ENCODE measurements at places on chromosomes 16 and 17.

DNA sequence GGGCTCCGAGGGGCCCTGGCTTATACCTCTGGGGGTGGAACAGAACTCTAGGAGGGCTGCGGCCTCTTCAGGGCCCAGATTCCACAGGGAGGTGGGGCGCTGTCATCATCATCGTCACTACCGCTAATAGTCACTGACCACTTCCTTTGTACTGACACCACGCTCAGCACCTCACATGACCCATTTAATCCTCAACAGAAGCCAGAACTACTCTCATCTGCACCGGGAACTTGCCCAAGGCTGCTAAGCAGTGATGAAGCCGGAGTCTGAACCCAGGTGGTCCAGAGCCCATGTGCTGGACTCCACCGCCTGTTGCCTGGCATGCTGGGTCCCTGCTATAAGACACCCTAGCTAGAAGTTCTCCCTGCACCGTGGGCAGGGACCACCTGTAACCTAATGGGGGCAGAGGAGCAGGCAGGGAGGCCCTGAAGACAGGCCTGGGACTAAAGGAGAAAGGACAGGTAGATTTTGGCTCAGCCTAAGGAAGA, 12.0 kb downstream of the UNC13D start:
- DNase-seq = peak; percentile 18

DNA sequence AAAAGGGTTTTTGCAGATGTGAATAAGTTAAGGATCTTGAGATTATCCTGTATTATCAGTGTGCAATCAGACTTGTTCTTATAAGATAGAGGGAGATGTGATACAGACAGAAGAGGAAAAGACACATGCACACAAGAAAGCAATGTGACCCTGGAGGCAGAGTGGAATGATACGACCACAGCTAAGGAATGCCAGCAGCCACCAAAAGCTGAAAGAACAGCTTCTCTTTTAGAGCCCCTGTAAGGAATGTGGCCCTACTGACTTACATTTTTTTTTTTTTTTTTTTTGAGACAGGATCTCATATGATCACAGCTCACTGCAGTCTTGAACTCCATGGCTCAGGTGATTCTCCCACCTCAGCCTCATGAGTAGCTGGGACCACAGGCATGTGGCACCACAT, 62.3 kb upstream of the CNTNAP4 start:
- no peak for DNase-seq

DNA sequence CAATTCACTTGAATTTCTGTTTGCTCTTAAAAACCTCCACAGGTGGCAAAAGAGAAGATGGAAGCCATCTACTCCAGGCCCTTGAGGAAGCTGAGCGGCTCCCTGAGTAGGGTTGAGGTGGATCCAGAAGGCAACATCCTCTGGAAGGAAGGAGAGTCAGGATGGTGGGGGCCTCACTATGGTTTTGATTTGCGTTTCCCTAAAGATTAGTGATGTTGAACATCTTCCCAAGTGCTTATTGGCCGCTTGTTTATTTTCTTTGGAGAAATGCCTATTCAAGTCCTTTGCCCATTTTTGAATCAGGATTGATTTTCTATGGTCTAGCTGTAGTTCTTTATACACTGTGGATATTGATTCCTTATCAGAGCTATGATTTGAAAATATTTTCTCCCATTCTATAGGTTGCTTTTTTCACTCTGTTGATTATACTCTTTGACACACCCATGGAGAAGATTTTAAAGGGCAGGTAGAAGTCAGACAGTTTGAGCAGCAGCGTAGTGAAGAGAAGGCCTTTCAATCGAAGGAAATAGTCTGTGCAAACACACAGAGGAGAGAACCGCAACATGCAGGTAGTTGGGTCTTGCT, 58.6 kb downstream of the WSB1 start:
- DNase-seq = no peak

- no peak for DNase-seq
These were observed 732.5 kb downstream of the KCNJ2 start for GRCh38 chr17:70901870-70902269.

DNA sequence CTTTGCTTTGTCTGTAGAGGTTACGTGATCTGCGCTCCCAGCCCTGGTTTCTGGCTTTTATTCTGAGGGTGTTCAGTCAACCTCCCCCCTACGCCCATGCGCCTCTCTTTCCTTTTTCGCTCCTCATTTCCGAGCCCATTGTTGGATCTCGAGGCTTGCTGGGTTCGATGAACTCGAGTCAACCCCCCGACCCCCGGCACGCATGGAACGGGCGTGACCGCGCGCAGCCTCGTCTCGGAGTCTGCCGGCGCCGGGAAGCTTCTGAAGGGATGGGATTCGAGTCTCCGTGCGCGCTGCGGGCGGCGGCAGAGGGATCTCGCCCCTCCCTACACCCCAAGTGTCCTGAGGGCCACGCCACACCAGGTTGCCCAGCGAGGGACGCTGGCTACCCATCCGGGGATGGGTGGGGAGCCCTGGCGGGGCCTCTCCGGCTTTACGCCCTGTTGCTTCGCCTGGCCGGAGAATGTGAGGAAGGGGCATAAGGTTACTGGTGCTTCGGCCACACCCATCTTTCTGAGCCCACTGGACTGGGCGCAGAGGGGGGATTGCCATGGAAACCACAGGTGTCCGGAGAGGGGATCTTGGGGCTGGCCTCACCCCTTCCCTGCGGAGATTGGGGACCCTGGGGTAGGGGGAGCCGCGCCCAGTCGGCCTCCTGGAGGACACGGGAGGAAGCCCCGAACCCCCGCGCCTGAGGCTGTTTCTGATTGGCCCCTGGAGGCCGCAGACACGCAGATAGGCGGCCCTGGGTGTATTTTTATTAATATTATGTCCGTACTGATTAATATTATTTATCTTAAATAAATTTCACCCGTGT, 1.8 kb downstream of the MAPT start:
- no peak for DNase-seq

DNA sequence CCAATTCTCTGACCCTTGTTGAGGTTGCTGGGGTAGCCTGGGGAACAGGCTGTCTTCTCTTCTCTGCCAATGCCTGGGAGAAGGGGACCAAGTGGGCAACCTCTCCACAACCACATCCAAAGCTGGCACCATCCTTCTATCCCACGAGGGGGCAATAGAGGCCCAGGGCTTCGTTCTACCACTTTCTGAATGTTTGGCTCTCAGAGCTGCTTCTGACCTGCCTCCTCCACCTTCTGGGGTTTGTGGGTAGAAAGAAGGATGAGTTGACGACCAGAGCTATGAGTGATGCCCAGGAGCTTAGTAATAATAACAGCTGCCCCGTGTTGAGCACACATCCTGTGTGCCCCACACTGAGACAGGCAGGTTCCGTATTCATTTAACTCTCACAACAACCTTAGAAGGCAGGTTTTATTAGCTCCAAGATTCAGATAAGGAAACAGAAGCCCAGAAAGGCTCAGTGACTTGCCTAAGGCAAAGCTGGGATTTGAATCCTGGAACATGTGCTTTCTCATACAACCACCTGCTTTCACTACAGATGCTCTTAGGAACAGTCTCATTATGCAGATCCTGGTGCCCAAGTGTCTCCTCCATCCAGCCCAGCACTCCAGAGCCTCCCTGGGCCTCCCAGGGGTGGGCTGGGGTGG, 11.1 kb downstream of the TSPOAP1 start:
- DNase-seq = peak; percentile 65

DNA sequence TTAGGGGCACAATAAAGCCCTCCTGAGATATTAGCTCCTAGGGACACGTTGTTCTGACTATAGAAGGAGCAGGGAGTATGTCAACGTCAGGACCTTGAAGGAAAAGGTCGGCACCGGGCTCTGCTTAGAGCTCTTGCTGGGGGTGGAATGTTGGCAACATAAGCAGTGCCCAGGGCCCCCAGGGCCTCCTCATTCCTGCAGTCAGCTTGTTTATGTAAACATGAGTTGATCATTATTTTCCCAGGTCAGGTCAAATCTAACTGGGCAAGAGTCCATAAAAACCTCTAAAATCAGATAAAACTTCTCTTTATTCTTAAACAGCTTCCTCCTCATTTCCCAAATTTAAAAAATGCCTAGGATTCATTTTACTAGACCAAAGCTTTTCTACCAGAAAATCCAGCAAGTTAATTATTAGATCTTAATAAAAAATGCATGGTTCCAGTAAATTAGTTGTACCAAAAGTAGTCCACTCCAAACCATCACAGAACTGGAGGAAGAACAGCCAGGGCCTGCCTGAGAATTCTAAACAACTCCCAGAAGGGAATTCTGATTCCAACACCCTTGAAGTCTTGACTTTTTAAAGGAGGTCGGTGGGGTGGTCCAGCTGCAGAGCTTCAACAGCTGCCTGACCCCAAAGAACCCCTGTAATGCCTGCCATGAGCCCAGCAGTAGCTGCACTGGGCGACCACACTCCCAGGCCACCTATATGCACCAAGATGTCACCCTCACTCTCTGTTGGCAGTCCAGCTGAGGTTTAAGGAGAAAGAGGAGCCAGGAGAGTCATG, 54.3 kb downstream of the AMFR start:
- DNase-seq = no peak

- DNase-seq = no peak
These were observed 15.9 kb upstream of the TNS4 start for GRCh38 chr17:40517286-40517662.

DNA sequence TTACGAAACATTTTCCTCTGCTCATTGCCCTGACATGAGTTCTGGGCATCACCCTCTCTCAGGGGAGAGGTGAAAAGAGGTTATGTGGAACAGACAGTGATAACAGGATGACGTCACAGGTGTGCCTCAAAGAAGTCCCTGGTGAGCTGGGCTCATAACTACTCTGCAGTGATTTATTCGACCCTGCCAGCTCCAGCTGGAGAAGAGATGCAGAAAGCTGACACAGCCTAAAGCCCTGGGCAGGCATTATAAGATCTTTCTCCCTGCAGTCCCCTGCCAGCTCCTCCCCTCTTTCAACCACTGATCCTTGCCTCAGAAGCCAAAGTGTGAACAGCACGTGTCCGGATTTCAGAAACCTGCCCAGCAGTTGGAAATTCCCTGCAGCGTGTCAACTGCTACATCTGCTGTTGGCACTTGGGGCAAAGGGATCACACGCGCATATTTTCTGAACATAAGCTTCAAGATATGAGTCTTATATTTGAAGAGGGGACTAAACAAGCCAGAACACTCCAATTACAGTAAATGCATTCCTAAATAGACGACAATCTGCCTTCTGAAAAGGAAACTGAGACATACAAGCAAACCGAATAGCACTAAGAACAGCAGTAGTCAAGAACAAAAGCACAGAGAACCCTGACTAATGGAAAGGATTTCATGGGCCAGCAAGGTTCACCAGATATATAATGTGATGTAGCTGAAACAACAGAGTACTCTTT, 80.5 kb downstream of the SMG6 start:
- DNase-seq = peak; percentile 59

- no peak for DNase-seq
These were observed 30.0 kb downstream of the APPBP2 start for GRCh38 chr17:60496041-60496440.

DNA sequence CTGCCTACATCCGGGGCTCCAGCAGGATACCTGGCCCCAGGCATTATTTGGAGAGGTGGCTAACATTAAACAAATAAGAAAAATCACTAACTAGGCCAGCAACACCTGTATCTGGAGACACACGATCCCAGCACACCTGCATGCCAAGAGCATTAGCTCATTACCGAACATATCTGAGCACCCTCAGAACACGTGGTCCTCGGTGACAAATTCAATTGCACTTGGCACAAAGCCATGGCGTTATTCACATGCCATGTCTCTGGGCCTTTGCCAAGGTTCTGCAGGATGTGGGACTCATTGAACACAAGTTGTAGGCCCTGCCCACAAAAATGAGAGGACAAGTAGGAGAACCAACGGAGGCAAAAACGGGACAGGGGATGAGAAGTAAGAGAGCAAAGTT, 552.3 kb downstream of the TOX3 start:
- DNase-seq = no peak

- DNase-seq = no peak
These were observed 10.9 kb upstream of the DHRS7C start for GRCh38 chr17:9802294-9802693.

DNA sequence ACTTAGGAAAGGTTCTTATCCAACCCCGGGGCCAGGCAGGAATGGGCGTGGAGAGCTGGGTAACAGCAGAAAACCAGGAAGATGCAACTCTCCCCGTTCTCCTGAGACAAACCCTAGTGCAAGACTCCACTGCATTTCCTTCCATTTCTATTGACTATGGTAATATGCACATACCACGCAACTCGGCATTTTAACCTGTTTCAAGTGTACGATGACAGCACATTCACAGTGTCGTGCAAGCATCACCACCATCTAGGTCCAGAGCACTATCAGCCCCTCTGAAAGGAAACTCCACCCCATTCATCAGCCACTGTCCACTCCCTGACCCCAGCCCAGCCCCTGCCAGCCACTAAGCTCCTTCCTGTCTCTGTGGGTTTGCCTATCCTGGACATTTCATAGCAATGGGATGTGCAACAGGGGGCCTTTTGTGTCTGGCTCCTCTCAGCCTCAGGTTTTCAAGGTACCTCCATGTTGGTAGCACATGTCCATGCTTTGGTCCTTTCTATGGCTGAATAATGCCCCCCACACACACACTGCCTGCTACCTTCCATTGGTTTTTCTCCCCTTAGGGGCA, 441.9 kb downstream of the SOX9 start:
- DNase-seq = no peak

- peak; percentile 53 for DNase-seq
These were observed 3.6 kb upstream of the WDR81 start for GRCh38 chr17:1720856-1721386.

DNA sequence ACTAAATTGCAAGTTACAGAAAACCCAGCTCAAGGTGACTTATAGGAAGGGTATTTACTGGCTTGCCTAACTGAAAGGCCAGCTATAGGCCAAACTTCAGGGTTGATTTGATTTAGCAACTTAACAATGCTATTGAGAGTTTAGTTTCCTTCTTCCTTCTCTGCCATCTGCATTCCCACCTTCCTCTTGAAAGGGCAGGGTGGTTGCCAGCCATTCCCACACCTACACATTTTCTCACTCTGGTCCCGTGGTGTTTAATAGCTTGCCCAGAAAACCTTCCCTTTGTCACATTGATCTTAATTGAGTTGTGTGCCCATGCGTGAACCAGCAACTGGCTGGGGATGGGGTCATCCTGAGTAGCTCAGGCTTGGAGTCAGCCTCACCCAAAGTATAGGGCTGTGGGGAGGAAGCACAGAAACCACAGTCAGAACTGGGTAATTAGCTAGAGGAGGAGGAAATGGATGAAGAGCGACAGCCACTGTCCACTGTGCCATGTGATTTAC, 194.7 kb downstream of the SPECC1 start:
- no peak for DNase-seq
